ENCODE measurements at places on chromosomes 11 and 22. TPM values are rescaled to one million over a fixed set of nuclear protein-coding genes. Genes with fewer than 3 reads are reported as not detected.

- no peaks in the 10 kb centered on the region for H3K4me1 ChIP-seq
- no peak overlapping the region for H3K4me3 ChIP-seq
- DNase-seq, result no peak
- no peaks in the 10 kb centered on the region for H3K27me3 ChIP-seq
These were observed 31.4 kb downstream of the TECTA start for GRCh38 chr11:121132211-121132976.

DNA sequence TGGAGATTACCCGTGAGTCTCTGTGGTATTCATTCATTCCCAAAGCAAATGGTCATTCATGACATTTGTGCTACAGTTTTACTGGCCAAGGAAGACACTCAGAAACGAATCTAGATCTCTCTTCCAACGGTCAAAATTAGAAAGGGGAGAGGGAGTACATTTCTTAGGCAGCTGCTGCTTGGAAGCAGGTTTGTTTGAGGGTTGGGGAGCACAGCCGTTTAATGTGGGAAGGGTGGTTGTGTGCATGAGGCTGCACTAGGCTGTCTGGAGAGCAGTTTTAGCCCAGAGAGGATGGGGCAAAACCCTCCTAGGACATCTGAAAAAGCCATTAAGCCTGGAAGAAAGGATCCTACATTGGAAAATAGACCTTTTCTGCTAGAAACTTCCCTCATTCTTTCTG, 29.7 kb upstream of the TIMP3 start:
- H3K27me3 ChIP-seq, result no peaks in the 10 kb centered on the region
- no peak overlapping the region for H3K27ac ChIP-seq
- no peak for DNase-seq
- no peaks in the 10 kb centered on the region for H3K4me1 ChIP-seq
- H3K4me3 ChIP-seq, result no peak overlapping the region

GRCh38 chr11:130592056-130592455, 143.6 kb downstream of the ADAMTS15 start:
- H3K4me3 ChIP-seq, result no peak overlapping the region
- no peak overlapping the region for H3K27ac ChIP-seq
- H3K4me1 ChIP-seq, result no peaks in the 10 kb centered on the region
- no peak for DNase-seq

GRCh38 chr11:61771985-61772455, 19.6 kb downstream of the MYRF start:
- H3K4me3 ChIP-seq, result no peak overlapping the region
- H3K27me3 ChIP-seq, result no peaks in the 10 kb centered on the region
- no peaks in the 10 kb centered on the region for H3K36me3 ChIP-seq
- no peak for DNase-seq
- H3K4me1 ChIP-seq, result peaks cover 7% of the 10 kb centered on the region

DNA sequence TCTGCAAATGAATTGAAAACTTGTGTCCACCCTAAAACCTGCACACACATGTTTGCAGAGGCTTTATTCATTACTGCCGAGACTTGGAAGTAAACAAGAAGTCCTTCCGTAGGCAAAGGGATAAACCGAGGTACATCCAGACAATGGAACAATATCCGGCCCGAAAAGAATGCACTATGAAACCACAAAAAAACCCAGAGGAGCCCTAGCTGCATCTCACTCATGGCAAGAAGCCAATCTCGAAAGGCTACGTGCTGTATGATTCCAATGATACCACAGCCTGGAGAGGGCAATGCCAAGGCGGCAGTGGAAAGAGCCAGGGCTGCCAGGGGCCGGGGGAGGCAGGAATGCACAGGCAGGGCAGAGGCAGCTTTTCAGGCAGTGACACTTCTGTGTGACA, 3.2 kb upstream of the MRPL23 start:
- no peak overlapping the region for H3K4me3 ChIP-seq
- H3K4me1 ChIP-seq, result no peaks in the 10 kb centered on the region
- no peak overlapping the region for H3K27ac ChIP-seq

GRCh38 chr22:19438298-19438697, 6.0 kb downstream of the MRPL40 start:
- DNase-seq, result no peak
- H3K27ac ChIP-seq, result no peak overlapping the region
- H3K36me3 ChIP-seq, result peaks cover 3% of the 10 kb centered on the region
- no peak overlapping the region for H3K4me3 ChIP-seq
- H3K4me1 ChIP-seq, result no peaks in the 10 kb centered on the region
- H3K27me3 ChIP-seq, result no peaks in the 10 kb centered on the region

GRCh38 chr11:88012456-88012855, 162.8 kb downstream of the RAB38 start:
- H3K27ac ChIP-seq, result no peak overlapping the region
- H3K27me3 ChIP-seq, result no peaks in the 10 kb centered on the region
- H3K36me3 ChIP-seq, result no peaks in the 10 kb centered on the region
- no peaks in the 10 kb centered on the region for H3K4me1 ChIP-seq
- DNase-seq, result no peak

- no peaks in the 10 kb centered on the region for H3K36me3 ChIP-seq
- H3K4me1 ChIP-seq, result no peaks in the 10 kb centered on the region
These were observed 88.8 kb upstream of the BARX2 start for GRCh38 chr11:129286813-129287212.

DNA sequence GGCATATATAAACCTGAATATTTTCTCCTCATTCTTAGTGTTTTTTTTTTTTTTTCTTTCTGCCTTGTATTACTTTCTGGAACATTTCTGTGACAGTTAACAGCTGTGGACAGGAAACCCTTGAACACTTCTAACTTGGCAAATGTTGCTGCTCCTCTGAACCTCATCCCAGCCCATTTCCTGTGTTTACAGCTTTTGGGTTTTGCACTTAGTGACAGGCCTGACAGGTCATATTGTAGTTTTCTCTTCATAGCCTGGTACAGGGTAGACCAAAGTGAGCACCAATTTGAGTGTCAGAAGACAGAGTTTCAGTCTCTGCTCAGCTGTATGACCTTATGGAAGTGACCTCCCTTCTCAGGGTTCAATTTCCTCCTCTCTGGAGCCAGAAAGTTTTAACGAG, 91.6 kb downstream of the STIM1 start:
- H3K4me3 ChIP-seq, result peak overlapping the region; percentile 44
- H3K27ac ChIP-seq, result peak overlapping the region; percentile 65
- no peaks in the 10 kb centered on the region for H3K27me3 ChIP-seq
- no peaks in the 10 kb centered on the region for H3K36me3 ChIP-seq

DNA sequence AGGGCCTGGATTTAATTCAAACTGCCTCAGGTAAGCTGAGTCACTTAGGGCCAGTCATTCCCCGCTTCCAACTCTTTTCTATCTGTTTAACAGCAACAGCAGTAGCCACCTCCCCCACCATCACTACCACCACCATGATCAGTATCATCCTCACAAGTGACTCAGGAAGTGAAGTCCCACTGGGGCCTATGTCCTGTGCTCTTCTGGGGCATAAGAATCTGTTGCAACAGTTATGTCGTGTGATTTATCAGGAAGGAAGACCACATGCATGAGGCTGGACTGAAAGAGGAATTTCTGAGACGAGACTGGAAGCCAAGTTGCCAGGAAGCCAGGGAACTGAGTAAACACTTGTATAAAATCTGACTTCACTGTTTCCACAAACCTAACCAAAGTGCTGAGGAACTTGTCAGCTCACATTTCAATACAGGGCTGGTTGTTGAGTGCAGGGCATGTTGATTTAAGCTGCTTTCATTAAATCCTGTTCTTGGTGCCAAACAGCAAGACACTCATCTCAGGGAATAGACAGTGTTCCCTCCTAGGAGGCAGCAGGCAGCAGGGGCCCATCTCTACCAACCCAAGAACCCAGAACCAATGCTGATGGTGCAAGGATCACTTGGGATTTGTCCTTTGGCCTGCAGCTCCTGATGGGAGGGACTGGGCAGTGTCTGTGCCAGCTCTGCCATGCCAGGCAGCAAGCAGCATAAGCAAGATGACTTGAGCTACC, 226.7 kb upstream of the NARS2 start:
- no peak overlapping the region for H3K27ac ChIP-seq
- no peaks in the 10 kb centered on the region for H3K36me3 ChIP-seq
- H3K4me1 ChIP-seq, result no peaks in the 10 kb centered on the region
- no peaks in the 10 kb centered on the region for H3K27me3 ChIP-seq
- no peak for DNase-seq

- H3K36me3 ChIP-seq, result no peaks in the 10 kb centered on the region
- no peaks in the 10 kb centered on the region for H3K4me1 ChIP-seq
- H3K4me3 ChIP-seq, result no peak overlapping the region
- no peaks in the 10 kb centered on the region for H3K27me3 ChIP-seq
- DNase-seq, result no peak
These were observed 72.1 kb upstream of the CD82 start for GRCh38 chr11:44493383-44493782.

- no peak overlapping the region for H3K4me3 ChIP-seq
- no peaks in the 10 kb centered on the region for H3K4me1 ChIP-seq
- no peak for DNase-seq
- H3K27ac ChIP-seq, result no peak overlapping the region
- H3K27me3 ChIP-seq, result no peaks in the 10 kb centered on the region
These were observed 334.5 kb downstream of the RAB38 start for GRCh38 chr11:87840786-87841185.

DNA sequence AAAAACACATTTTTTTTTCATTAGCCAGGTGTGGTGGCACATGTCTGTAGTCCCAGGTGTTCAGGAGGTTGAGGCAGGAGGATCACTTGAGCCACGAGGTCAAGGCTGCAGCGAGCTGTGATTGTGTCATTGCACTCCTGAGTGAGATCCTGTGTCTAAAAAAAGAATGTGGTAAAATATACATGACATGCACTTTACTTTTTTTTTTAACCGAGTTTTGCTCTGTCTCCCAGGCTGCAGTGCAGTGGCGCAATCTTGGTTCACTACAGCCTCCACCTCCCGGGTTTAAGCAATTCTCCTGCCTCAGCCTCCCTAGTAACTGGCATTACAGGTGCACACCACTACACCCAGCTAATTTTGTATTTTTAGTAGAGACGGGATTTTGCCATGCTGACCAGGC, 22.5 kb upstream of the CLDN5 start:
- DNase-seq, result no peak
- H3K36me3 ChIP-seq, result no peaks in the 10 kb centered on the region
- no peak overlapping the region for H3K4me3 ChIP-seq
- no peaks in the 10 kb centered on the region for H3K4me1 ChIP-seq
- H3K27ac ChIP-seq, result no peak overlapping the region

DNA sequence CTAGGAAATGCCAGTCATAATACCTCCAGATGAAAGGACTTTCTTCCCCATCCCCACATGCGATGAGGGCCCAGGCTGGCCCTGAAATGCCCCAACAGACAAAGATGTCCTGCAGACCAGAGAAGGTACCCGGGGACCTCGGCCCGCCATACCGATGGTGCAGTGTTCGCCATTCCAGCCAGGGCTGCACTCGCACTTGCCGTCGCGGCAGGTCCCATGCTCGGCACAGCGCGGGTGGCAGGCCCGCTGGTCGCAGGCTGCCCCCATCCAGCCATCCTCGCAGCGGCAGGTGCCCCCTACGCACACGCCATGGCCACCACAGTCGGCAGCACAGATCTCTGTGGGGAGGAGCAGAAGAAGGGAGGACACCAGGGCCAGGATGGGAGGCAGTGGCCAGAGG, 212.1 kb upstream of the NARS2 start:
- no peaks in the 10 kb centered on the region for H3K36me3 ChIP-seq
- no peaks in the 10 kb centered on the region for H3K4me1 ChIP-seq
- no peak overlapping the region for H3K4me3 ChIP-seq
- no peak for DNase-seq

DNA sequence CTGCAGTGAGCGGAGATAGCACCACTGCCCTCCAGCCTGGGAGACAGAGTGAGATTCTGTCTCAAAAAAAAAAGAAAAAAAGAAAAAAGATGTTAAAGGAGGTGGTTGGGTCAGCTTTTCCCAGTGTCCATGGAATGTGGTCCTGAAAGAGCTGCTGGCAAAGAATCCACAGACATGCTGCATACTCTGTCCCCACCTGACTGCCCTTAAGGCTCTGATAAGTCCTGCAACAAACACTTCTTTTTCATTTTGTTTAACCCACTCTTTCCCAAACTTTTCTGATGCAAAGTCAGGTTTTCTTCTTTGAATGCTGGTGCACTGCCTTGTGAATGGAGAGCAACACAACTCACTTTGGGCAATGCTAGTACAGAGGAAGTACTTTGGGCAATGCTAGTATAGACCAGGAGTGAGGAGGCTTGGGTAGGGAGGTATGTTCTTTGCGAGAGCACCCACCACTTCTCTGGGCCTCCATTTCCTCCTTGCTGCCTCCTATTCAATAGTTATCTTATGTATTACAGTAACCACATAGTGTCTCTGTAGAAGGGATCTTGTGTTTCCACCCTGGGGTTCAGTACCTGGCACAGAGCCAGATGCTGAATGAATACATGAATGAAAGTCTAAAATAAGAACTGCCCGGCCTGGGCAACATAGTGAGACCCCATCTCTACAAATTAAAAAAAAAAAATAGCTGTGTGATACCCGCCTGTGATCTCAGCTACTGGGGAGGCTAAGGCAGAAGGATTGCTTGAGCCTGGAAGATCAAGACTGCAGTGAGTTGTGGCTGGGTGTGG, 18.9 kb downstream of the LIF start:
- no peak for DNase-seq
- no peaks in the 10 kb centered on the region for H3K27me3 ChIP-seq
- H3K4me1 ChIP-seq, result peaks cover 5% of the 10 kb centered on the region
- H3K27ac ChIP-seq, result no peak overlapping the region
- H3K36me3 ChIP-seq, result no peaks in the 10 kb centered on the region

The EXPH5 gene
- 1.1 TPM for total RNA-seq

The TSGA10IP gene
- not detected for total RNA-seq

The SPA17 gene
- total RNA-seq, result 1.1 TPM

The SHISAL1 gene
- total RNA-seq, result not detected

The POLD3 gene
- 14.7 TPM for total RNA-seq

The TALDO1 gene
- 187 TPM for total RNA-seq

The MEI1 gene
- total RNA-seq, result 42.9 TPM

The CRYBA4 gene
- not detected for total RNA-seq

The ASCL2 gene
- total RNA-seq, result 0.32 TPM
